ENCODE measurements at places on chromosomes 7 and 10.

- DNase-seq, result no peak
Measured at GRCh38 chr10:69632516-69633199, 2.6 kb downstream of the FAM241B start.

DNA sequence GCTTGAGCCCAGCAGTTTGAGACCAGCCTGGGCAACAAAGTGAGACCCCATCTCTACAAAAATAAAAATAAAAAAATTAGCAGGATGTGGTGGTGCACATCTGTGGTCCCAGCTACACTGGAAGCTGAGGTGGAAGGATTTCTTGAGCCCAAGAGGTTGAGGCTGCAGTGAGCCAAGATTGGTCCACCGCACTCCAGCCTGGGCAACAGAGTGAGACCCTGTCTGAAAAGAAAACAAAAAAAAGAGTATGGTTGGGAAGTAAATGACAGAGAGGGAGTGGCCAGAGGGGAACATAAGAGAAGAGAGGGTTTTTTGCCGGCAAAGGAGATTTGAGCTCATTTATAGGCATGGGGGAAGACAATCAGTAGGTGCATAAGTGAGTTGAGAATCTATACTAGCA lies 19.7 kb downstream of the PLXDC2 start:
- DNase-seq, result no peak

DNA sequence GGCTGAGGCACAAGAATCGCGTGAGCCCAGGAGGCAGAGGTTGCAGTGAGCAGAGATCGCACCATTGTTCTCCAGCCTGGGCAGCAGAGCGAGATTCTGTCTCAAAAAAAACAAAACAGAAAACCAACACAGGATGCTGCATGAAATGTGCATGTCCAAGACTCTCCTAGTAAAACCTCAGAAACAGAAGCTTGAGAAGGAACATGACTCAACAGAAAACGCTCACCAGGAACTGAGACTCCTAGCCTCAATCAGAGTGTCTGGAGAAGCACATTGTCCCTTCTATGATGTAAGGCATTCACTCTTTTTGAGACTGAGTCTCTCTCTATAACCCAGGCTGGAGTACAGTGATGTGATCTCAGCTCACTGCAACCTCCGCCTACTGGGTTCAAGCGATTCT lies 168.3 kb downstream of the MYOF start:
- DNase-seq, result no peak

GRCh38 chr10:90028312-90028711 lies 326.9 kb downstream of the KIF20B start:
- DNase-seq, result no peak

- no peak for DNase-seq
Measured at GRCh38 chr7:21123586-21123985, 304.3 kb upstream of the SP4 start.

DNA sequence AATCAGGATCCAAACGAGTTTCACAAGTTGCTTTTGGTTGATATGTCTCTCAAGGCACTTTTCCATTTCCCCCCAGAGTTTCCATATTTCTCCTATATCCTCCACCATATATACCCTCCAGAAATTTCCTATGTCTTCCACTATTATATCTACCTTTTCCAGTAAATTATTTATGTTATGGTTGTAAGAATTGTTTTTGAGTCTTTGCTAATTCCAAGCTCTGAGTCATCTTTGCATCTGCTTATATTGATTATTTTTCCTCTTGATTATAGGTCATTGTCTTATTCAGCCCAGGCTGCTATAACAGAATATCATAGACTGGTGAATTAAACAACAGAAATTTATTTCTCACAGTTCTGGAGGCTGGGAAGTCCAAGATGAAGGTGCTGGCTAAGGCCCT lies 12.7 kb downstream of the TACC2 start:
- DNase-seq, result no peak

DNA sequence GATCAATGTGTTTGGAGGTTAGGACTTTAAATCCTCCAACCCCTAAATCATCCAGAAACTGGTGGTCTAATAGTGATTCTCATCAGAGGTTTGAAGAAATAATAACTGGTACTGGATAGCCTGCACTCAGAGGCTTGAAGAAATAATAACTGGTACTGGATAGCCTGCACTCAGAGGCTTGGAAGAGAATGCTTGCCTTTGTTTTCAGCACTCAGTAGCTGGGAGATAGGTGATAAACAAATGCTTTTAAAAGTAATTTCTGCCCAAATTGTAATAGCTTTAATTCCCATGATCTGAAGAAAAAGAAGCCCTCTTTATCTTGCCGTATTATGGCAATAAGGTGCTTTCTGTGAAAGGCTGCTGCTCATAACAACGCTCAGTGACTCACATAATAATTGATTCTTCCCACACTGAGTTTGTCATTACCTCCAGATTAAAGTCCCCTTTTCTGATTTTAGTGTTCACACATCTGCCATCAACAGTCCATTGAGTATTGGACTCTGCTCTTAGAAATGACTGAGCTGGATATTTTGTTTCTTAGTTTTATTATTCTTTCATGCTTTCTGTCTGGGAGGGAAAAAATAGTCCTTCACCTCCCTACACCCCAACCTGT lies 112.3 kb upstream of the PHYHIPL start:
- DNase-seq, result no peak

GRCh38 chr7:124318721-124319450 lies 286.0 kb upstream of the TMEM229A start:
- no peak for DNase-seq

DNA sequence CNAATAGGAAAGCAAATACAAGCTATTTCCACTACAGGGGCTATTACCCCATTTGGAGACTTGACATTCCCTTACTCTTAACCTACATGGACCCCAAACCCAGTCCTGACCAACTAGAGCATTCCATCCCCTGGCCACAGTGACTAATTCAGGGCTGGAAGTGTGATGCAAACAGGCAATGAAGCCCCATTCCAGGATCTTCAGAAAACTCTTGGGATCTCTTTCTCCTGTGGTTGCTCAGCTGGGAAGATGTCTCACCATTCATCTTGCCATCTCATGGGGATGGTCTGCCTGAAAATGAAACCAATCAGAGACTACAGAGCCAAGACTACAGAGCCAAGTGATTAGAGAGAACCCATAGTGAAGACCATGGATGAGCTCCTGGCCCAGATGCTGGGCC lies 206.2 kb downstream of the ZNF365 start:
- no peak for DNase-seq

GRCh38 chr10:122774231-122774630 lies 71.4 kb downstream of the CUZD1 start:
- DNase-seq, result no peak

GRCh38 chr7:139059905-139060304 lies 24.1 kb upstream of the ZC3HAV1L start:
- DNase-seq, result no peak

GRCh38 chr10:3666525-3667302 lies 118.3 kb downstream of the KLF6 start:
- no peak for DNase-seq

GRCh38 chr10:86600296-86600695 lies 54.1 kb upstream of the OPN4 start:
- DNase-seq, result no peak

- no peak for DNase-seq
Measured at GRCh38 chr7:35967366-35968139, 166.7 kb downstream of the SEPTIN7 start.

- no peak for DNase-seq
Measured at GRCh38 chr10:93165367-93165766, 91.7 kb downstream of the CYP26A1 start.

GRCh38 chr7:51589111-51589510 lies 272.5 kb upstream of the COBL start:
- DNase-seq, result no peak

DNA sequence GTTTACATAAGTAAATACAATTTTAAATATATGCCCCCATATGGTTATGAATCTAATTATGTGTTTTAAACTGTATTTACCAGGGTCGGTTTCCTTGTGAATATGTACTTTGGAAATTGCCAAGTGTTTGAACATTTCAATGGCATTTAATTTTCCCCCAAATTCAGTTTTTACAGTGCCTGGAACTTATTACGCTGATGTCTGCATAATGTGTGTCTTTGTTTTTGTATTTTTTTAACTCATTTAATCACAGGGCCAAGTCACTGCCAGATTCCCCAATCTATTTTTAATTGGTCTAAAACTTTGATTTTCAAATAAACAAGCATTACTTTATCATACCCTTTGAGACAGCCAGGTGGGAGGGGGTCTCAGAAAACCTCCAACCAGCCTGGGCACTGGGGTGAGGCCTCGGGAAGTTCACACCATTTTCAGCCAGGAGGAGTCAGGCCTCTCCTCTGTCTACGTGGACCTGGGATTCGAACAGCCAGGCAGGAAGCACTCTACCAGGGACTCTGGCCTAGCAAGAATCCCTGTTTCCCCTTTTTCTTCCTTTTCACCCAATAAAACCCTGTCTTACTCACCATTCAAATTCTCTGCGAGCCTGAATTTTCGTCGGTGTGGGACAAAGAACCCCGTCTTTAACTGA lies 151.5 kb upstream of the COL1A2 start:
- no peak for DNase-seq

- DNase-seq, result no peak
Measured at GRCh38 chr7:155009570-155010157, 6.7 kb upstream of the PAXIP1 start.

- DNase-seq, result no peak
Measured at GRCh38 chr7:69373171-69374043, 224.9 kb upstream of the AUTS2 start.

- no peak for DNase-seq
Measured at GRCh38 chr7:38574086-38574485, 57.1 kb downstream of the AMPH start.

DNA sequence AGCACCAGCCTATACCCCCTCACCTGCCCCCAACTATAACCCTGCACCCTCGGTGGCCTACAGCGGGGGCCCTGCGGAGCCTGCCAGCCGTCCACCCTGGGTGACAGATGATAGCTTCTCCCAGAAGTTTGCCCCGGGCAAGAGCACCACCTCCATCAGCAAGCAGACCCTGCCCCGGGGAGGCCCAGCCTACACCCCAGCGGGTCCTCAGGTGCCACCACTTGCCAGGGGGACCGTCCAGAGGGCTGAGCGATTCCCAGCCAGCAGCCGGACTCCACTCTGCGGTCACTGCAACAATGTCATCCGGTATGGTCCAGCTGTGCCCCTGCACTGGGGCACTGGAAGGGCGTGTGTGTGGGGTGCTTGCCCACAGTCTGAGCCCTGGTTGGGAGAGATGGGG lies 40.0 kb upstream of the BMPR1A start:
- DNase-seq, result no peak

DNA sequence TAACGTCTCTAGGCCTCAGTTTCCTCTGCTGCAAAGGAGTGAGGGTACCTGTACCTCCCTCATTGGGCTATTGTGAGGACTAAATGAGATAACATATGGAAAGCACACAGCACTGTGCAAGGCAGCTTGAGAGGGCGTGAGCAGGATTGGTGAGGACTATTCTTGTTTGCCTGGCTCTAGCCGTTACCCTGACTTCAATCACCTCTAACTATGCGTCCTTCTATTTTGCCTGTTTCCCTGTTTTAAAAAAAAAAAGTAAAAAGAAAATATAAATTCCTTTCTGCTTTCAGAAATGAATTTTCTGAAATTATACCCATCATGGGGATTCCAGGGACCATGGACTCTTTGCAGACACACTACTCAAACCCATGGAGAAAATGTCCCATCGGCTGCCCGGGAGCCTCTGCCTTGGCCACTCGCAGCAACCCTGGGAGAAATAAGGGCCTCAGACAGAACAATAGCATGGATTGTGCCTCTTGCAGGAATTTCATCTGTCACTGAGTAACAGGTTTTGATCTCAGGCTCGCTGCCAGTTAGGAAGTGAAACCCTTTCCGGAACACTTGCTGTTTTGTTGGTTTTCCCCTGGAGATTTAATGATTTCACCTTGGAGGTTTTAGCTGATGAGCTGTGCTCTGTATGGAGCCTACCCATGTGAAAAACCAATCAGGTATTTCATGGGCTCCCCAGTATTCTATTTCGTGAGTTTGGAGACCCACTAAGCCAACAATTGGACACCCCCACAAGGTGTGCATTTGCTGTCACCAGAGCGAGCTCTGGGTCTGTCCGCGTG lies 55.6 kb downstream of the STEAP1B start:
- DNase-seq, result no peak

DNA sequence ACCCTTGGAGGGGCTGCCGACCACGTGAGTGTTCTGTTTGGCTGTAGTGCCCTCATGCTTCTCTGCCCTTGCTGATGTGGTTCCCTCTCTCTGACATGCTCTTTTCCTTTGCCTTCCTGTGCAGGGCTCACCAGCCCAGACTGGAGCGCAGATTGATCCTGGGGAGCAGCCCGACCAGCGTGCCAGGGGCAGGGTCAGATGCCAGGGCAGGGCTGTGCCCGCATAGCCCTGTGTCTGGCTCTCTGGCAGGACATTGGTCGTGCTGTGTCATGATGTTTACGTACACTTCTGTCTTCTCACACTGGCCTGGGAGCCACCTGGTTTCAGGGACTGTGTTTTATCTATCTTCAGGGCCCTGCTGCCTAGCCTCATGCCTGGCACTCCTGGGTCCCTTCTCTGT lies 300.8 kb downstream of the CAMK1D start:
- no peak for DNase-seq

DNA sequence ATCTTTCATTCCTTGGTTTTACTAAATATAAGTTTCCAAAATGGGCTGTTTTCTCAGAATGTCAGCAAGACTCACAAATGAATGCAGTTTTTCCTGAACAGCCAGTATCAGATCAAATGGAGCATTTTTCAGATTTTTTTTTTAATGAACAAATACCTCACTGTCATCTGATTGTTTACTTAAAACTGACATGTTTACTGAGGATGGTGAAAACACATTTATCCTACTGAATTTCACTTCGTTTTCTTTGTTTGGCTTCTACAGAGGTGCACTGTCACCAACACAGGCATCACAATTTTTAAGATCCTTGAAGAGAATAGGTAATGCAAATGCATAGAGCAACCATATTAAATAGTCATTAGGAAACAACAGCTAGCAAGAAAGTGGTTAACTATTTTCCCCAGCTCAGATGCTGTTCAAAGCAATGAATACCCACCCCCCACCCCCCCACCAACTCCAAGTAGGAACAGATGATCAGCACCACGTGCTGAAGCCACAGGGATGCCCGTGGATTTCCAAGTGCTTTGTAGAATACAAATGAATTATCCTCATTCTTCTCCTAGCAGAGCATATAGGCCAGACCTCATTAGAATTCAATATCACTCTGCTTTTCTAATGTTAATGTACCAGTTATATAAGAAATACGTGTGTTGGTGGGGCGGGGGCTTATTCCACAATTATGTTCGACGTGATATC lies 205.9 kb downstream of the SKAP2 start:
- DNase-seq, result no peak

- DNase-seq, result no peak
Measured at GRCh38 chr10:72226418-72227027, 10.4 kb upstream of the ASCC1 start.

- DNase-seq, result no peak
Measured at GRCh38 chr7:47351233-47352154, 230.4 kb downstream of the TNS3 start.

- DNase-seq, result no peak
Measured at GRCh38 chr10:19493917-19494316, 322.3 kb upstream of the PLXDC2 start.

GRCh38 chr7:167976-168791 lies 24.2 kb upstream of the FAM20C start:
- no peak for DNase-seq

All from stimulated activated CD8-positive, alpha-beta memory T cell treated with anti-CD3 and anti-CD28 coated beads, Interleukin-2, amount 100 ng/mL, for 1 hour (primary cell).